ENCODE measurements at places on chromosomes 2 and 18.

- DNase-seq = no peak
Observed at GRCh38 chr2:1476617-1477195, 63.4 kb downstream of the TPO start.

GRCh38 chr2:162968306-162968705 is 129.7 kb upstream of the KCNH7 start:
- no peak for DNase-seq

DNA sequence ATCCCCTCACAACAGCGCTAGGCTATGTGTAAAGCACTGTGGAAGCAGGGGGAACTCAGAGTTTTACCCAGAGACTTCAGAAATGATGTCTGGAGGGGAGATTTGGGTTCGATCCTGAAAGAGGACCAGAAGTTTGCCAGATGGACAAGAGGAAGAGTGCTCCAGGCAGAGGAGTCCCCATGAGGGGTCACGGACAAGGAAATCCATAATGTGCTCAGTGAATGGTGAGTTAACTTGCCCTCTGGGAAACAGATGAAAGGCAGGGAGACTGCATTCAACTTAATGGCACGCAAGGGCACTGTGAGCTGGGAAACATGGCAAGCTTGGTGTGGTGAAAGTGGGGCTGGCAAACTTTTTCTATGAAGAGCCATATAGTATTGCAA is 6.0 kb upstream of the ASAP2 start:
- no peak for DNase-seq

- no peak for DNase-seq
Observed at GRCh38 chr2:72961853-72962468, 44.6 kb downstream of the EMX1 start.

DNA sequence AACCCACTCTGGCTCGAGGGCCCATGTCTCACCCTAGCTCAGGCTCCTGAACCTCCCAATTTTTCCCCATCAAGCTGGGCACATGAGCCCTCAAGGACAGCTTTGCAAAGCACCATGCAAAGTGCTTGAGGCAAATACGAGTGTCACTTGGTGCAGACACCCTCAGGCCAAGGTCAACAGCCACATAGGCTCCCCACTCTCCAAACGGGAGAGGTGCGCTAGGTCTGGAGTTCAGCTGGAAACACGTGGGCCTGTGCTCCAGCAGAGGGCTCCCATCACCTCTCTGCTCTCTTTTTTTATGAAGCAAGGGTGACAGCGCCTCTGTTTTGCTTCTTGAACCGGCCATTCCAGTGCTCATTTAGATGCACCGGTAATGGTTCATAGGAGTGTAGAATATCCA is 11.9 kb upstream of the ARHGAP25 start:
- no peak for DNase-seq

DNA sequence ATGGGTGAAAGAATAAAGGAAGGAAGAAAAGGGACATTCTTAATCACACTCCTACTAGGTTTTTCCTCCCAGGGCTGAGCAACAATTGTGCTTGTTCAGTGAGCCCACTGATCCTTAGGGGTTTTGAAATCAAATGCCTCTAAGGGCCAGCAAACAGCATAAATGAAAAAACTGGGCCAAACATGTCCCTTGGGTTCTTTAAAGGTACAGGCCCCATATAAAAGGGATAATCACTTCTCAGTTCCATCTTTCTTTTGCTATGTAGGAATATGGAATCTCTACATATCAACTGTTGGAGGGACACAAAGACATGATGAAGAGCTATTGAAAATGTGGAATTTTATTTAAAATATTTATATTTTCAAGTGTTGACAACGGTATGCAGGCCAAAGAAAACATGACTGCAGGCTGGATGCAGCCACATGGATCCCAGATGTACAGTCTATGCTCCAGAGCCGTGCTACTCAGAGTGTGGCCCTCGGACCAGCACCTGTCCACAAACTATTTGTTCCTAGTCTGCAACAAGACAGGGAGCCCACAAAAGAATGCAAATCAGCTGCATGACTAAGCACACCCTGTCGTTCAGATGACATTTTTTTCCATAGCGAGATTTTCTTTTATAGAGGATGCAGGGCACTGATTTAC is 110.0 kb downstream of the CDH20 start:
- no peak for DNase-seq

GRCh38 chr2:64627860-64628841 is 25.6 kb downstream of the SERTAD2 start:
- no peak for DNase-seq

GRCh38 chr2:202628646-202629198 is 6.0 kb upstream of the FAM117B start:
- no peak for DNase-seq

- DNase-seq = no peak
Observed at GRCh38 chr2:85134255-85134895, 1.2 kb downstream of the TCF7L1 start.

DNA sequence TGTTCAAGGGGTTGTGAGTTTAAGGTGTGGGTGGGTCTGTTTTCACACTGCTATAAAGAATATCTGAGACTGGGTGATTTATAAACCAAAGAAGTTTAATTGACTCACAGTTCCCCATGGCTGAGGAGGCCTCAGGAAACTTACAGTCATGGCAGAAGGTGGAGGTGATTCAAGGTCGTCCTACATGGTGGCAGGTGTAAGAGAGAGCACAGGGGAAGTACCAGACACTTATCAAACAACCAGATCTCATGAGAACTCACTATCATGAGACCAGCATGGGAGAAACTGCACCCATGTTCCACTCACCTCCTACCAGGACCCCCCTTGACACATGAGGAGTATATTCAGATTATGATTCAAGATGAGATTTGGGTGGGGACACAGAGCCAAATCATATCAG is 38.0 kb downstream of the RHBDD1 start:
- no peak for DNase-seq

DNA sequence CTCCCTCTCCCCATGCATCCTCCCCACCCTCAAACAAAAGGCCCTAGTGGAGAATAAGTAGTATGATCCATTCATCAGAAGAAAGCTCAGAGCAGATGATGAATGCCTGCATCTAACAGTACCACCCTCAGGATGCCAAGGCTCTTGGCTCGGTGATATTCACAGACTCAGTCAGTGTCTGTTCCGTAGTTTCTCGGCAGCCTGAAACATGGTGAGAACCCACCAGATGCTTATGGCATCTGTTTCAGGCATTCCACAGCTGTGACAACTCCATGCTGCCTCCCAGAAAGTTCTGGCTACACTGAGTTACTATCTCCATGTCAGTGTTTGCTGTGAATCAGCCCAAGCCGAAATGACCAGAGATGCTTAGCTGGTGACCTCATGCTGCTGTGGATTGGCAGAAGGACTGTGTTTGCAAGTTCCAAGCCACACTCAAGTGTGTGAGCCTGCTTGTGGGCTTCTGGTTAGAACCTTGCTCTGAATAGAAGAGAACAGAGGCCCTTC is 83.9 kb downstream of the WDSUB1 start:
- no peak for DNase-seq

- no peak for DNase-seq
Observed at GRCh38 chr2:23298551-23298950, 86.4 kb upstream of the KLHL29 start.

DNA sequence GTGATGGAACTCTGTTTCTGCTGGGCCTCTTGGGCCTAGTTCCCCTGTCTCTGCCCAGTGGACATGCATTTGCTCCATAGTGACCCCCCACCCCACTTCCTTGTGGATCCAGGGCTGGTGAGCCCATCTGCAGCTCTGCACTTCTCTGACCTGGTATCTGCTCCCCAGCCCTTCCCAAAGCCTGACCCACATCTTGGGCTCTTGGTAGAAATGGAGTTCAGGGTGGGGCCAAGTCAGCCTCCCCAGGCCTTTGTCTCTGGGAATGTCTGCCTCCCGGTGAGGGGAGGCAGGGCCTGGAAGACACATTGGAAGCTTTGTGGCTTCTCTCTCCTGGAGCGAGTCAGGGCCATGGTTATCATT is 6.3 kb upstream of the TRAF3IP1 start:
- no peak for DNase-seq

Measured in D341Med (cell line).